Activated T-cell treated with anti-CD3 and anti-CD28 coated beads for 48 hours (primary cell): ENCODE measurements at places on chromosomes 5 and 9.

- DNase-seq = no peak
Measured at GRCh38 chr9:23747088-23748075, 78.7 kb downstream of the ELAVL2 start.

GRCh38 chr5:93675460-93676450 lies 65.6 kb downstream of the POU5F2 start:
- no peak for DNase-seq

DNA sequence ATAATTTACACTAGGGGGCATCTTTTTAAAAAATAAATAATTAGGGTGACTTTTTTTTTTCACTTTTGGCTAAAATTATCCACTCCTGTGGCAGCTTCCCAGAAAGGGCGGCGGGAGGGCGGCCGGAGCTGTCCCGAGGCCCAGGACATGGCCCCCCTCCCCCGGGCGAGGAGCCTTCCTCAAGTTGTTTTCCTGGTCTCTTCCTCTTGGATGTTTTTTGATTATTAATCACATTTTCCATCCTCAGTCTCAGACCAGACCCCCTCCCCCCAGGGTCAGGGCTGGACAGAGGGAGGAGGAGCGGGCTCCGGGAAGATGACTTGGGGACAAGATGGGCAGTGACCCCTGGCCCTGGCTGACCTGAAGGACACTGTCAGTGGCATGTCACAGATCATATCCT lies 4.7 kb upstream of the CNTFR start:
- DNase-seq = no peak

- DNase-seq = no peak
Measured at GRCh38 chr5:74631081-74631953, 9.2 kb downstream of the ENC1 start.

- DNase-seq = no peak
Measured at GRCh38 chr9:73231203-73231602, 79.5 kb downstream of the ANXA1 start.

GRCh38 chr9:95834281-95834907 lies 41.1 kb upstream of the ERCC6L2 start:
- DNase-seq = no peak

DNA sequence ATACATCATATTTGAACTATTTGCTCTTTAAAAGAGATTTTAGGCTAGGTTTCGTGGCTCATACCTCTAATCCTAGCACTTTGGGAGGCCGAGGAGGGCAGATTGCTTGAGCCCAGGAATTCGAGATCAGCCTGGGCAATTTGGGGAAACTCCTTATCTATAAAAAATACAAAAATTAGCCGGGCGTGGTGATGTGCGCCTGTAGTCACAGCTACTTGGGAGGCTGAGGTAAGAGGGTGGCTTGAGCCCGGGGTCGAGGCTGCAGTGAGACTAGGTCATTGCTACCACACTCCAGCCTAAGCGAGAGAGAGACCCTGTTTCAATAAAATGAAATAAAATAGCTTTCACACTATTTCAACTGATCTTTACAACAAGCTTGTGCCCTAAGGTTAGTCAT lies 500 bp upstream of the MRPL22 start:
- no peak for DNase-seq

DNA sequence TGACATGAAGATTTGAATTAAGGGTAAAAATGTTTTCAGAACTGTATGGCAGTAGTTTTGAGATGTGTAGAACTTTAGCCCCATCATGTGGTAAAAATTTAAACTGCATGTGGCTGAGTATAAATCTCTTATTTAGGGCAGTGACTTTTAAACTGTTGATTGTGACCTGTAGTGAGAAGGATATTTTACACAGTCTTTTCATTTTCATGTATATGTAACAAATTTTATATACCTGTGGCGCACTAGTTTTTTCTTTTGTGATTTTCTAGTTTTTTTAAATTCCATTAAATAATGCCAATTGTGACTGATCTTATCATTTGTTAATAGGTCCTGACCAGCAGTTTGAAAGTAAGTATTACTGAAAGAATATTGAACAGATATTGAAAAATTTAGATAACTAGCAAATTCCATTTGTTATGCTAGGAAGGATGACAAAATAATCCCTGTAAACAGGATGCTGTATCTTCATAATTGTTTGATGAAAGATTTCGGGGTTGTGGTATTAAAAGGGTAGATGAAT lies 47.2 kb downstream of the GPBP1 start:
- DNase-seq = no peak

GRCh38 chr9:70580606-70581195 lies 166.2 kb upstream of the KLF9 start:
- no peak for DNase-seq
